ENCODE measurements at places on chromosomes 7 and 10. TPM values are rescaled to one million over a fixed set of nuclear protein-coding genes. Genes with fewer than 3 reads are reported as not detected.

GRCh38 chr7:50497068-50497642 is 47.0 kb upstream of the FIGNL1 start:
- DNase-seq: no peak

GRCh38 chr7:123120286-123120685 is 79.5 kb downstream of the SLC13A1 start:
- DNase-seq: no peak

- no peak for DNase-seq
These were observed 22.6 kb upstream of the LRRC72 start for GRCh38 chr7:16504019-16504418.

GRCh38 chr10:112797855-112798254 is 152.2 kb upstream of the TCF7L2 start:
- DNase-seq: no peak

- DNase-seq: no peak
These were observed 142.0 kb downstream of the PTPN20 start for GRCh38 chr10:47053081-47053798.

DNA sequence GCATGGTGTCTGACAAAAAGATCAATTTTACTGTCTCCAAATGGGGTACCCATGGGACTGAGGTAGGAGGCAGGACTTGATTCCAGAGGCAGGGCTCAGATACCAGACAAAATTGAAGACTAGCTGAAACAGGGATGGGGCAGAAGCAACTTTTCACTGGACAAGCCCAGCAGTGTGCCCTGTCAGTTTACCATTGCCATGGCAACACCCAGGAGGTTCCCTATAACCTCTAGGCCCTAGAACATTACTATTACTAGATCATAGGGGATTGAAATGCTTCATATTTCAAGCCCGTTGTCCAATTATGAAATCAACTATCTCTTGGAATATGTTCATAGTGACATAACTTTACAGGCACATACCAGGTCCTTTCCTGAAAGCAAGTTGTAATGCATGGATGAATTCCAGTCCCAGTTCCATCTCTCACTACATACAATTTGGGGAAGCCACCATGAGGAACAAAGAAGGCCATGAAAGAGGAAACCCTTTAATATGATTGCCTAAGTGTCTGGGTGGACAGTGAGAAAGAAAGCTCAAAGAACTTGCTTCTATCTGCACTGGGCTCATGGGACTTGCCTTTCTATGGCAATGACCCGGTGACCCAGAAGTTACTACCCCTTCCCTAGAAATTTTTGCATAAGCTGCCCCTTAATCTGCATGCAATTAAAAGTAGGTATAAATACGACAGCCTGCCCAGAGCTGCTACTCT is 557.9 kb downstream of the KCNMA1 start:
- DNase-seq: no peak

Gene TSPAN13
- 3.6 TPM for total RNA-seq

Gene INMT
- 24.2 TPM for total RNA-seq

Gene BAMBI
- total RNA-seq: 4.2 TPM

Gene RNF32
- total RNA-seq: 1.5 TPM

Gene BTBD16
- not detected for total RNA-seq

All from stomach (tissue), 19 donors.